ENCODE measurements at places on chromosomes 5 and 9. TPM values are rescaled to one million over a fixed set of nuclear protein-coding genes. Genes with fewer than 3 reads are reported as not detected.

GRCh38 chr5:89899559-89899958 is 510.0 kb downstream of the CETN3 start:
- H3K27me3 ChIP-seq: no peaks in the 10 kb centered on the region
- no peak overlapping the region for H3K27ac ChIP-seq
- H3K4me3 ChIP-seq: no peak overlapping the region
- no peaks in the 10 kb centered on the region for H3K36me3 ChIP-seq

GRCh38 chr5:91532281-91532680 is 149.2 kb upstream of the ARRDC3 start:
- H3K4me1 ChIP-seq: no peaks in the 10 kb centered on the region
- no peaks in the 10 kb centered on the region for H3K36me3 ChIP-seq
- H3K27me3 ChIP-seq: no peaks in the 10 kb centered on the region
- H3K27ac ChIP-seq: no peak overlapping the region

DNA sequence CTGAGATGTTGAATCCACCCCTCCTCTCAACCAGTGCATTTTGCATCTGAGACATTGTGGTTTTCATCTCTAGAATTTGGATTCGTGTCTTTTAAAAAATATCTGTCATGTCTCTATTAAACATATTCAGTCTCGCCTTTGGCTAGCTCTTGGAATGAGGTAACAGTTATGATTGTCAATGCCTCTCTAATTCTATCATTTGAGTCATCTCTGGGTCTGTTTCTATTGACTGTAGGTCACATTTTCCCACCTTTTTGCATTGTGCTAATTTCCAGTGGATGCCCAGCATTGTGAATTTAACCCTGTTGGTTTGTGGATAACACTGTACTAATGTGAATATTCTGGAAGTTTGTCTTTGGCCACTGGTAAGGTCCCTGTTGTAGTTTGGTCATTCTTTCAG is 8.4 kb upstream of the SLC6A3 start:
- no peak overlapping the region for H3K27ac ChIP-seq
- H3K27me3 ChIP-seq: peaks cover 30% of the 10 kb centered on the region
- DNase-seq: no peak
- H3K36me3 ChIP-seq: peaks cover 3% of the 10 kb centered on the region
- H3K4me3 ChIP-seq: no peak overlapping the region

GRCh38 chr5:150342583-150342982 is 14.9 kb upstream of the TCOF1 start:
- H3K36me3 ChIP-seq: no peaks in the 10 kb centered on the region
- peak overlapping the region; percentile 4 for H3K27ac ChIP-seq
- peak; percentile 35 for DNase-seq
- peaks cover 6% of the 10 kb centered on the region for H3K27me3 ChIP-seq
- no peak overlapping the region for H3K4me3 ChIP-seq

The ZNF354B gene
- total RNA-seq: 13.7 TPM
